LHCN-M2 (cell line): ENCODE measurements at places on chromosomes 5 and 9.

GRCh38 chr5:113205807-113206206, 229.0 kb downstream of the TSSK1B start:
- no peak for DNase-seq

DNA sequence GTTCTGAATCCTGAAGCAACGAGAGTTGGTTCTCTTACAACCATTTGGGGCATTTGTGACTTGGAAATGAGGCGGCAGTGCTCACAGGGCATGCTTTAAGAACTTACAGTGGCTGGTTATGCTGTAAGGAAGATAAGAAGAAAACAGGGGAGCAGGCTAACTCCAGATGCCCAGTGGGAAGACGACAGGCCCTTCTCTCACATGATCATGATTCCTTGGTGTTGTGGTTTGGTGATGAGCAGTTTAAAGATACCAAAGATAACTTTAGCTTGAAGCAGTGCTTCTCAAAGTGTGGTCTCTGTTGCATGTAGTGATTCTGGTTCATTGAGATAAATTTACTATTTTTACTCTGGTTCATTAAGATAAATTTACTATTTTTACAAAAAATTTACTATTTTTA, 2.6 kb upstream of the HABP4 start:
- DNase-seq: no peak

DNA sequence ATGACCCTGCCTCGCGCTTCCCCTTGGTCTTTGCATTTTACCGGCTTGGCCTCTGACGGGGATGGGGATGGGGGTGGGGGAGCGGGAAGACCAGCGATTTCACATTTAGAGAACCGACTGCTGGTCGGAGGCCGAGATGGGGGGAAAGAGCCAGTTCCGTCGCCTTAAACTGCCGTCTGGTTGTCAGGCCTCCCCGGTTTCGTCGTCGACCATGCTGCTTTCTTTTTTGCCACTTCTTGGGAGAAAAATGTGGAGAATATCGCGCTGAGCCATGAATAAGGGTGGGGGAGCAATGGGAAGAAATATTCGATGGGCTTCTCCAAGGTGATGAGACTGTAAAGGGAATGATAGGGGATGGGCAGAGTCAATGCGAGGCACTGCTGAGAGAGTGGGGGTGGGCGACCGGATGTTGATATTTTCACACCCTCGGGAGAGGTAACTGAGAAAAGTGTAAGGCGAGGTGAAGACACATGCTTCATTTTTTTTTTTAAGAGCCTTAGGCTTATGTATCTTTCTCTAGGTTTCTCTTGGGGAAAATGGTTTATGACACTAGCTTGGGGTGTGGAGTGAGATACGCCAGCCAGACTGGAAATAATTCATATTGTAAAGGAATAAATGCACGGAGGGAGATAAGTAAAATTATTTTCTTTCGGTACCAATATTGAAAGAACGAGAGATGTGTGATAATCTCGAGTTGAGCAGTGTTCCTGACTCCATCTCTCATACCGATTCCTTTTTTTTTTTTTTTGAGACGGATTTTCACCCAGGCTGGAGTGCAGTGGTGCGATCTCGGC, 1.1 kb downstream of the KIF2A start:
- peak; percentile 44 for DNase-seq

- DNase-seq: no peak
These were observed 159.8 kb downstream of the TMC1 start for GRCh38 chr9:72681283-72681630.

GRCh38 chr9:124471761-124472160, 21.5 kb downstream of the ADGRD2 start:
- no peak for DNase-seq

DNA sequence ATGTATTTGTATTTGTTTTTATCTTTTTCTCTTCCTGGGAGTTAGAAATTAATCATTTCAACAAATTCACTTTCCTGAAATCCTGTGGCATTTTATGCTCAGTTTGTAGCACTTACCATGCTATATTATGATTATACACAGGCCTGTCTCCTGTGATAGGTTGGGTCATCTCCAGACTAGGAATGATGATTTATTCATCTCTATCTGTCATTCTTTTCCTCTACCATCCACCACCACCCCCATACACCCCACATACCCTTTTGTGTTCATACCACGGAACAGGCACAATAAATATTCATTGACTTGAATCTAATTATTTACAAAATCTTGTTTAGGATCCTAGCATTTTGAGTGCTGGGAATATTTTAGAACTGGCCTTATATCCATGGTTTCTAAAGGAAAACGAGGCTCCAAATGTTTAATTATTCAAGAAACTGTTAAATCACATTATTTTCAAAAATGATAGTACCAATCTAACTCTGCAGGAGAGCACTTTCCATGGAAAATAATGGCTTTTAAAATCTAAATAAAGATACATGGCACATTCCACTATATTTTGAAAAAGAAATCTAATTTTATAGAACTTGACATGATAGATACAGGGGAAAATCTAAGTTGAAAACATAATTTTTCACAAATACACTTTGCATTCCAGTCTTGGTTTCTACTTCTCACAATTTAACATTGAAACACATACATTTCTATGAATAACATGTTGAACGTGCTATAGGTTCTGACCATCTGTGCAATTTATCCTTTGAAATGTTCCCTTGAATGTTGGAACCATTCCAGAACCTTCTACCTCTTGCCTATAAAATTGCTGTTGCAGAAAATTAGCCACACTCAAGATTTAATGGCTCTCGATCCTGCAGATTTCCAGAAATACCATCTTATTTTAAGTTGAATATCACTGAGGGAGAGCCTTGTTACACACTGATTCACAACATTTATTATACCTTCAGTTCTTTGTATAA, 89.3 kb downstream of the STARD4 start:
- DNase-seq: no peak

DNA sequence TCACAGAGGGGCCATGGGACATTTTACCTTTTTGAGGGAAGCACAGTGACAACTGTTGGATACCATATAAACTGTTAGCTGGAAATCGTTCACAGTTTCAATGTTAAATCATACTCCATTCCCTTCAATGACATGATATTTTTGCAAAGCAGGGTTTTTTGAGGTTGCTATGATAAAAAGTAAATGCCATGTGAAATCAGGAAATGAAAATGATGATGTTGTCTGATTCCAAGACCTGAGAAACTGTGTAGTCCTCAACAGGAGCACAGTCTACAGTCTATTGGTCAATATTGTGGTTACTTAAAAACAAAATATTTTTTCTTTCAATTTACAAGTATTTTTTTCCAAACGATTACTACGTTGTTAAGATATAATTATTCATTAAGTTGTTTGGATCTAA, 24.0 kb upstream of the ADAM19 start:
- no peak for DNase-seq

- DNase-seq: no peak
These were observed 32.5 kb upstream of the N4BP3 start for GRCh38 chr5:178080618-178081410.

- no peak for DNase-seq
These were observed 91.4 kb downstream of the VCAN start for GRCh38 chr5:83562791-83563557.

GRCh38 chr9:73151653-73152542, at the start of gene ANXA1:
TSS of gene ANXA1 (plus strand) at chr9:73151865. CDS start at chr9:73158536, 6,671 bp downstream.
- DNase-seq: peak; percentile 88

GRCh38 chr5:22504411-22504810, 348.7 kb downstream of the CDH12 start:
- no peak for DNase-seq

DNA sequence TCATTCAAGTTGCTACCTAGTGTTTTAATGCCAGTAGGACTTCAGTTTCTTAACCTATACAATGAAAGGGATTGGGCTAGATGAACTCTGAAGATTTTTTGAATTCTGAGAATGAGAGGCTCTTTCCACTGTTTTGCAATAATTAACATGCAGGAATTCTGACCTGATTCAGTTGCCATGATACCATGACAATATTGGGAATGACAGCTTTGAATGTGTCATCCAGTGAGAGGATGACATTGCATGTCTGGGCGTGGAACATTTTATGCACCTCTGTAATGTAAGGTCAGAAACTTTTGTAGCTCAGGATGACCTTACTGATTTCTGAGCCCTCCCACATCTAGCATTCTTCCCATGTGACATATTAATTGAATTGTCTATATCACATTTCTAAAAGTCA, 30.6 kb upstream of the SPINK5 start:
- DNase-seq: no peak

- no peak for DNase-seq
These were observed 5.0 kb downstream of the NSMF start for GRCh38 chr9:137454145-137454596.

GRCh38 chr5:83844449-83845068, 123.9 kb upstream of the HAPLN1 start:
- DNase-seq: peak; percentile 70

DNA sequence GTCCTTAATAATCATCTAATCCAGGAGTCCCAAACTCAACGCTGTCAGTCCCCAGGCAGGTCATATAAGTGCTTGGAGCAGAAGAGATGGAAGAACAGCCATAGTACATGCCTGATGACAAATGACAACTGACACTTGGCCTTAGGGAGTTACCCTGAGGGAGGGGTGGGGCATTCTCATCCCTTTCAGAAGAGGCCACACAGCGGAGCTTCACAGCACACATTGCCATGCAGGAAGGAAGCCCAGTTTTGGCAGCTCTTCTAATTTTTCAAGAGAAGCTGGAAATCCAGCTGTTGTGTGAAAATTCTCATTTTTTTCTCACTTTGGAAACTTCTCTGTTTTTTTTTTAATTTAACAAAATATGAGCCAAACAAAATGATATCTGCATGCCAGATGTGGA, 89.0 kb downstream of the ASTN2 start:
- DNase-seq: no peak

GRCh38 chr9:91814201-91814600, 135.8 kb downstream of the ROR2 start:
- no peak for DNase-seq

DNA sequence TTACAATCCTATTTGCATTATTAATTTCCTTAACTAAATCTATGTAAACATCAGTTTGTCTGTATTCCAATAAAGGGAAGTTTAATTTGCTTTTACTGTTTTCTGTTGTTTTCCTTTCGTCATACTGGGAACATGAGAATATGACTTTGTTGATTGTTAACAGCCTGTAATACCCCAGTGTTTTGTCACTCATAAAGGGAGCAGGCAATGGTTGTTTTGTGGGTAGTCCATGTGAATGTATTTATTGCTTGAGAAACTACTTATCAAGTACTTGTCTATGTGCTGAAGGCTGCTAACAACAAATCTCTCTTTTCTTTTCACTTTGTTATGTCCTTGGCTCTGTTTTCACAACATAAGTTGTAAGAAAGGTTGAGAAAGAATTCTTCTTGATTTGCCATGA, 1070.2 kb upstream of the ACO1 start:
- DNase-seq: no peak

DNA sequence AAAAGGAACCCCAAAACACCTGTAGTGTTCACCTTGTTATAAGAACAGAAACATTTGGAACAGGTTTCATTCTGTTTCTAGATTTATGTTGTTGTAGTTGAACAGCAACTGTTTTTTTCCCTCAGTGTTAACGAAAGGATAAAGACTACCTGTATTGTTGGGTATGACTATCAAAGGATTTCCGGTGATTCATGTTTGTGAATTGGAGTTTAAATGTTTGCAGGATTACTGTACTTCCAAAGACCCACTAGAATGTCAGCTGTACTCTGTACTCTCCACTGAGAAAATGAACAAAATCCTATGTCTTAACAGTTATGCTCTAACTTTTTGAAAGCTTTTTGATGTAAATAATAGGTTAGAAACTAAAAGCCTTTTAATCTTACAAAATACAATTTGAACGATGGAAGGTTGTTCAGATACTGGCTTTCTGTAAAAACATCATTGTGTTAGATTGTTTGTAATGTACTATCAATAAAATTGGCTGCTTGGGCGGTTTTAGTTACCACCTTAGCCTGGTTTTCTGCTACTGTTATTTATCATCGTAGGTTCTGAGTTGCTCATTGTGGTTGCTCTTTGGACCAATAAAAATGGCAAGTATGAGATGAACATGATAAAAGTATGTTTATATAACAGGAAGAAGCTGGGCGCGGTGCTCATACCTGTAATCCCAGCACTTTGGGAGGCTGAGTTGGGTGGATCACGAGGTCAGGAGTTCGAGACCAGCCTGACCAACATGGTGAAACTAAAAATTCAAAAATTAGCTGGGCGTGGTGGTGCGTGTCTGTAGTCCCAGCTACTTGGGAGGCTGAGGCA, 44.1 kb downstream of the DCP2 start:
- DNase-seq: peak; percentile 81

- DNase-seq: peak; percentile 10
These were observed 77.8 kb upstream of the ZNF618 start for GRCh38 chr9:113798062-113799030.

- DNase-seq: no peak
These were observed 6.1 kb downstream of the SAPCD2 start for GRCh38 chr9:137064027-137064879.

DNA sequence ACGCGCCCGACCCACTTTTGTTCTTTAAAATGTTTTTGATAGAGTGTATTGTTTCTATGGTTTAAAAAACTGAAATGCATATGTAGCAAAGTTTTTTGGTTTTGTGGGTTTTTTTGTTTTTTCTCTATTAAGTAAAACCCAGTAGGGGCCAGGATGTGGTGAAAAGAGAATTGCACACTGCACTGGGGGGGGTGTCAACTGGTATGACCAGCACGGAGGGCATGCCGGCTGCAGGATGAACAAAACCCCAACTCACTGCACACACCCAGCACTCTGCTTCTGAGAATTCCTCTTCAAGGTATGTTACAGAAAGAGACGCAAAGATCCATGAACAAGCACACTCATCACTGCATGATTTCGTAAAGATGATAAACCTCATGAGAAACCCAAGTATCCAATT, 75.0 kb downstream of the STK10 start:
- DNase-seq: peak; percentile 44

DNA sequence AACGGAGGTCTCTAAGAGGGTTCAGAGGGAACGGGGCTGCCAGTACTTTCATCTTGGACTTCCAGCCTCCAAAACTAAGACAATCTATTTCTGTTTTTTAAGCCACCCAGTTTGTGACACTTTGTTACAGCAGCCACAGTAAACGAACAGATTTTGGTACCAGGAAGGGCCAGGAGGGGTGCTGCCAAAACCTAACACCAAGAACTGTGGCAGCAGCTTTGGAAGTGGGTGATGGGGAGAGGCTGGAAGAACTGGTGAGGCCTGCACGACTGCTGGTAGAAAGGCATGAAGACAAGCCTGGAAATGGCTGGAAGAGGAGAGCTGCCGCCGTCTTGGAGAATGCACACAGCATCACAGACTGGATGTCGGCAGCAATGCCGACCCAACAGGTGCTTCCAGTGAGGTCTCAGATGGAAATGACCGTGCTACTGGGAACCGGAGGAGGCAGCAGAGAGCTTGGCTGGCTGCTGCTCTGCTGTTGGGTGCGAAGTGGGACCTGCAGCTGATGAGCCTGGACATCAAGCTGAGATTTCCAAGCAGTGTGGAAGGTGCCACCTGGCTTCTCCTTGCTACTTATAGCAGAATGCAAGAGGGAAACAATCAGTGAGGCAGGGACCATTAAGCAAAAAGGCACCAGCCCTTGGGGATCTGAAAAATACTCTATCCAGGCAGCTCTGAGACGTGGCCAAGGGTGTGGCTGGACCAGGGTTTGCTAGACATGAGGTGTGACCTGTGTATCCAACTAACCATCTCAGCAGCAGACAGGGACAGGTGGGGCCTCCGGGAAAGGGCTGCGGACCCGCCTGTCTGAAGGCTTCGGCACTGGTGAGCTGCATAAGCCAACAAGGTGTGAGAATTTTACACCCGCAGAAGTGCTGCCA, 4.7 kb upstream of the TMEM210 start:
- peak; percentile 50 for DNase-seq
